ENCODE measurements at places on chromosomes 3 and 15. TPM values are rescaled to one million over a fixed set of nuclear protein-coding genes. Genes with fewer than 3 reads are reported as not detected.

Gene CD86
- total RNA-seq: not detected

Gene HDC
- total RNA-seq: not detected

Gene PROK2
- not detected for total RNA-seq

Gene RBPMS2
- 0.09 TPM for total RNA-seq
